ENCODE measurements at places on chromosomes 3 and 15.

GRCh38 chr15:83077491-83078230 is 10.6 kb upstream of the BTBD1 start:
- no peak for DNase-seq

DNA sequence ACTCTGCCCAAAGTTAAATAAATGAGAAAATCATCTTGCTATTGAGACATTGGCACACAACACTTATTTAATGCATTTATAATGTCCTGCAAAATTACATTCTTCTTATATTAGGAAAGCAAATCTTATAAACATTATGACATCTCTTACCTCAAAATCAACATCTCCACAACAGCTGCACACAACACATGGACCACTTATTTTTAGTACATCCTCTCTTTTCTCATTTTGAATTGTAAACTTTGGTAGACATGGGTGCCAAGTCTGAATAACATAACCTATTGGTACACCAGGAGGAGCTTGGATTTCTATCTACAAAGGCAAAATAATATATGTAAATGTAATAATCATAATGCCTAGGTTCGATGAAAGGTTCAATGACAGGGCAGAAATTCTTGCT is 23.0 kb downstream of the PLSCR1 start:
- no peak for DNase-seq

- no peak for DNase-seq
Measured at GRCh38 chr3:14728113-14728512, 53.2 kb downstream of the C3orf20 start.

DNA sequence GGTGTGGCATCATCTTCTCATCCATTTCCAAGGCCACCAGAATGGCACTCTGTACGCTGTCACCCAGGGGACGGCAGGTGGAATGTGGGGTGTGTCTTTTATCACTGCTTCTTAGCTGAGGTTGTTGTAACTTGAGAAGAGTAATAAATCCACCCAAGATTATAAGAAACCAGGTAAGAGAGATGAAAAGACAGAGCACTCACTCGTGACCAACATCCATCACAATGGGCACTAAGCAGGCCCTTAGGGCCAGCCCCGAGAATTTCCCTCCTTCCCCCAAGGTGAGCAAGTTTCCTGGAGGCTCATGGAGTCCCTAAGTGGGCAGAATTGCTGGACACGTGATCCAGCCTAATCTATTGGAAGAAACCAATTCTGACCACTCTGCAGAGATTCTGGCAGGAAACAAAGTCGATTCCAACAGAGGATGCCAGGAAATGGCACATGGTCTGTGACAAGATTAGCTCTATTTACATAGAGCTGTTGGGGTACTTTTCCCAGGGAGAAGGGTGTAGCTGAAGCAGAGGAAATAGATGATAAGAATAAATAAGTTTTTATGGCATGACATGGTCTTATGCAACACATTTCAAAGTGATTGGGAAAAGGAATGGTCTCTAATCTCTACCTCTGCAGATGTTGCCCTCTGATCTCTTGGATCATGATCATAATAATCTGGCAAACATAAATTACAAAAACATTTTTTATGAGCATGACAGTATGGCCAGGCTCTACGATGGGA is 22.5 kb downstream of the SLC6A20 start:
- DNase-seq = no peak

GRCh38 chr3:157390713-157391515 is 45.7 kb upstream of the PTX3 start:
- DNase-seq = no peak

DNA sequence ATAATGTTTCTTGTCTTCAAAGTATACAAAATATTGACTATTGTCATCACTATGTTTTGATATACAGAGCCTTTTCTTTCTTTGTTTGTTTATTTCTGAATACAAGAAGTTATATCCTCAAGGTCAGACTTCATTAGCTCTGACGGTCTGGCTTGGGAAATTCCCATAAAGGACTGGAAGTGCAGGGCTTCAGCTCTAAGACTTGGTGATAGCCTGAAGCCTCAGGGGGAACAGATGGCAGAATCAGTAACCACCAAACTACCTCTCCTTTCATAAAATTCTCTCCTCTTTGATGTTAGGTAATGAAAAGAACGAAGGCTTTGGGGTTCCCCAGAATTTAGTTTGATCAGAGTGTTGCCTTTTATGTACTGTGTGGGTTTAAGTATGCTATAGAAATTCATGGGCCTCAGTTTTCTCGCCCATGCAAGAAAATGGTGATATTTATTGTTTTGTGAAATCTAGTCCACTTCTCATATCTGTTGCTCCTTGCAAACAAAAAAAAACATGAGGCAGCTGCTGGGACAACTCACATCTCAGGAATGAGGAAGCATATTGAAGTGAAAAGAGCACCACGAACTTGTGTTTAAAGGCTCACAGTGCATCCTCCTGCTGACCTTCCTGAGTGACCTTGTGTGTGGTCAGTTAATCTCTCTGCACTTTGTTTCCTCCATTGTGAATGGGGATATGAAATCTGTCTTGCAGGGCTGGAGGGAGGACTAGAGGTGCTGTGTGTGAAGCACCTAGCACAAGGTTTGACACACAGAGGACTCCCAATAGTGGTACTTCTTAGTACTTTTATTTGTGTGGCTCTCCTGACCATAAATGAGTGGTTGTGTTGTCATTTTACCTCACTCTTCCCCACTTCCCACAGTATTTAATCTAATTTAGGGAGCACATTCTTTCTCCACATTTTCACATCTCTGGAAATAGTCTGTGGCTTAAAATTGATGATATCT is 569.8 kb upstream of the IL12A start:
- no peak for DNase-seq

DNA sequence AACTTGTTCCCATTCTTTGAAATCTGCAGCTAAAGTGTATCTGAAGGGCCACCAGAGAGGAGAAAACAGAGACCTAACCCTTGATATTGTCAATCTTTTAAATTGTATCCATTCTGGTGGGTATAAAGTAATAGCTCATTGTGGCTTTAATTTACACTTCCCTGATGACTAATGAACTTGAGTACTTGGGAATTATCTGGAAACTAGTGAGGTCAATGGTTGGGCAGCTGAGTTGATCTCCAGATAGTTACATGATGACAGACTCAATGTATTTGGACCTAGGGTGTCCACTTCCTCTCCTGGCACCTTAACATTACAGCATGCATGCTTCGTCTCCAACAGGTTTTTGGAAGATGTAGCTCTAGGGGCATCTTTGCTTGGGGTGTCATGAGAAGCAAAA is 195.2 kb downstream of the PDCD6IP start:
- no peak for DNase-seq

DNA sequence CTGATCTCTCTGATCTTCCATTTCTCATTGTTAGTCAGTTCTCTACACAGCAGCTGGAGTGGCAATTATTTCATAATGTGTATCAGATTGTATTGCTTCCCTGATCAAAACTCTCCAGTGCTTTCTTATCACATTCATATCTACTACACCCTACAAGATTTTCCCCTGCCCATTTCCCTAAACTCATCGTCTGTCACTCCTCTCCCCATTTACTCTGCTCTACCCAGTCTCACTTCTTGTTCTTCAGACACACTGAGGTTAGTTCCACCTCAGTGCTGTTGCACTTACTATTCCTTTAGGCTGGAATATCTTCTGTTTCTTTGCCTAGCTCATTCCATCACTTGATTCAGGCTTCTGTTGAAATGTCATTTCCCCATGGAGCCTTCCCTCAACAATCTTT is 197.1 kb downstream of the SATB1 start:
- no peak for DNase-seq

- no peak for DNase-seq
Measured at GRCh38 chr3:147881933-147882332, 472.8 kb downstream of the ZIC1 start.

DNA sequence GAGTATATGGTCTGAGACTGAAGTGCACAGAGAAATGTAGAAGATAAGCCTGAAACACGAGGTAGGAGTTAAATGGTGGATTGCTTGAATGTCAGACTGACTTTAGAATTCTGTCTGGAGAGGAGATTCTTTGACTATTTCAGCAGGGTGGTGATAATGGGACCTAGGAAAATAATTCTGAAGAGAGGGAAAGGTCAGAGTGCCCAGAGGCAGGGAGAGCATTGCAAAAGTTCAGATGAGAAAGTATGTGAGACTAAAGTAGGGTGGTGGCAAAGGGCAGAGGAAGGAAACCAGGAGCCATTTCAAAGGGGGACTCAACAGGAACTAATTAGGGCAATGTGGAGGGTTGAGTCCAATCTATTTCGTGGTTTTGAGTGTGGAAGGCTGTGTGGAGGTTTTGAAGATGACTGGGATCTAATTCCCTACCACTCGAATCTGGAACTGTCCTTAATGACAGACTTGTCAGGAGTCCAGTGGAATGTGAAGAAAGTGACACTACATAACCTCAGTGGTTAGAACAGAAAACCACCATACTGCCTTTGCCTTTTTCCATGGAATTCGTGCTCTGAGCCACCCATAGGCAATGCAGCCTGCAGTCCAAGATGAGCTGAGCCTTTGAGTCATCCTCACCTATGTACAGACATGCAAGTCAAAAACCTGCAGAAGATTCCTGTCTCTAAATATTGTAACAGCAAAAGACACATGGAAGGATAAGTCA is 16.1 kb downstream of the CPOX start:
- no peak for DNase-seq

DNA sequence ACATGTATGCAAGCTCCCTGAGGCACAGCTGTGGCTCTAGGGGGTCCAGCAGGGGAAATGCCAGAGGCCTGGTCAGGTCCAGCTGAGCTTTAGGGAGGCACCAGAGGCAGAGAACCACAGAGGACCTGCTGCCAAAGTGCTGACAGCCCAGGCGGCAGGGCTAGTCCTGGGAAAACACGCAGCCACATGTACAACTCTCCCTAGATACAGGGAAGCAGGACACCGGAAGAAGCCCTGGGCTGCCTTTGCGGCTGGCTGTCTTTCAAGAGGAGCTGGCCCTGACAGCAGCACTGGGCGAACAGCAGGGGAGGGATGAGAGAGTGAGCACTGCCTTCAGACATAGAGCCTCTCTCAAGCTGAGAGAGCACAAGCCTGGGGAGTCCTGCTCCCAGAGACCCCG is 40.7 kb downstream of the RFT1 start:
- no peak for DNase-seq

GRCh38 chr3:187714404-187714979 is 12.1 kb upstream of the RTP2 start:
- peak; percentile 63 for DNase-seq

GRCh38 chr3:78003090-78003489 is 963.2 kb downstream of the ROBO2 start:
- no peak for DNase-seq

GRCh38 chr3:47910777-47911440 is 105.3 kb downstream of the MAP4 start:
- no peak for DNase-seq

DNA sequence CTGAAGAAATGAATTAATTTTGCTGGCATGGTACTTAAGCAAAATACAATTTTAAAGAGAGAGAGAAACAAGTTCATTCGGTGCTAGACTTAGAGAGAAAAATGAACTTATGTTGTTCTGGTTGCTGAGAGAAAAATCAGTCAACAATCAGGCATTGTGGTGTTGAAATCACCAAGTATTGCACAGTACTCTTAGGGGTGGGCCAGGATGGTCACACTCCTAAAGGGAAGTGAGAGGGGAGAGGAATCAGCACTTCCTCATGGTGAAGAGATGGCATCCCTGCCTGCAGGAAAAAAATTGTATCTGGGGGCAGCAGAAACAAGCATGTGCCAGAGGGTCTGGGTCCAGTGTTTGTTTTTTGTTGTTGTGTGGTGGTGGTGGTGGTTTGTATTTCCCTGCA is 7.0 kb upstream of the DMXL2 start:
- DNase-seq = no peak

DNA sequence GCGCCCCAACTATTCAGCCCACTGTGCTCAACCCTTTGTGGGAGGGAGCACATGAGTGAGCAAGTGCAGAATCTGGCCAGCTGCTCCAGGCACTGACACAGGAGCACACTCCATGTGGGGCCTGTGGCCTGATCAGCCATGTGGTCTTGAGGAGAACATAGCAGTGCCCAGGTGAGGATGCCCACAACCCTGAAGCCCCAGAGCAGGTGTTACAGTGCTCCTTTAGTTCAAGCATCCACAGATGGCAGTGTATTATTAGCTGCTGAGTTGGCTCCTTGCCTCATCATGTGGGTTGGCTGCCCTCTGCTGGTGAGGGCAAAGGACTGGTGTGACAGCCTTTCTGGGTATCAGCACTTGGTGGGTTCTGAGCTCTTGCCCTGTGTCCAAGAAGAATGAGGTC is 1588.2 kb downstream of the SI start:
- DNase-seq = peak; percentile 72

- no peak for DNase-seq
Measured at GRCh38 chr3:1892459-1892858, 206.2 kb upstream of the CNTN4 start.

DNA sequence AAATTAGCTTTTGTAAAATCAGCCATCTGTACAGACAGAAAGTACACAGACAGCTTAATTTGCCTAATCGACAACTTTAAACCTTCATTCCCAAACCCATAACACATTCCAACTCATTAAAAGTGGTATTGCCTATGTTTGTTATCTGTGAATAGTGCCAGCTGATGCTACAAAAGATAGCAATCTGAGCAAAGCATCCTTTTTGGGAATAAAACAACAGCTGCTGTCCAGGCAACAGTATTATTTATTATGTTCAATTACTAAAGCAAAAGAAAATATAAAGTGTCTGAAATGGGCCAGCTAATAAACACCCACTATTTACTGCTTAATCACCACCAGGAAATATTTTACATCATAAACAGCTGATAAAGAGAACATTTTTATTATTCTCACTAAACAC is 134.8 kb upstream of the ABI3BP start:
- no peak for DNase-seq

Measured in pancreas (tissue), 10 donors.